ENCODE measurements at places on chromosomes 6 and 20.

GRCh38 chr6:10725716-10726115 lies 2.8 kb downstream of the TMEM14C start:
- no peak for DNase-seq

DNA sequence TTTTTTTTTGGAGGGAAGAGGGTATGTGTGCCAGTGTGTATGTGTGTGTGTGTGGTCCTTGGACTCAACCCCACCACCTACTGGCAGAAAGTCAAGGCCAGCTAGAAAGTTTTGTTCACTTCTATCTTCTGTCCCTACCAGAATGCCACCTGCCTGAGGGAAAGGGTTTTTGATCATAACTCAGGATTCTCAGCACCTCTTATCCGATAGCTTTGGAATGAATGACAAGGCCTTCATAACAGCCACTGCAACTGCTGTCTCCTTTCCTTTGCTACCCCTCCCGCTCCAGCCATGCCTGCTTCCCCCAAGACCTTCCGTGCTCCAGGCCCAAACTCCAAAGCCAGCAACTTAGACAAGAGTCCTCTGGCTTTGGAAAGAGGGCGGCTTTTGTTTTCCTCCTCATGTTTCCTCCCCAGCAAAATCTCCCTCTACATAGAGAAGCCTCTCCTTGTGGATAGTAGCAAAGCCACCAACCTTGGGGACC lies 18.7 kb downstream of the BTN3A1 start:
- DNase-seq, result no peak

GRCh38 chr20:46283426-46284039 lies 24.8 kb downstream of the CDH22 start:
- no peak for DNase-seq

- no peak for DNase-seq
Observed at GRCh38 chr6:12890171-12890790, 173.7 kb downstream of the PHACTR1 start.

- DNase-seq, result no peak
Observed at GRCh38 chr6:91788501-91788900, 1201.6 kb upstream of the MAP3K7 start.

DNA sequence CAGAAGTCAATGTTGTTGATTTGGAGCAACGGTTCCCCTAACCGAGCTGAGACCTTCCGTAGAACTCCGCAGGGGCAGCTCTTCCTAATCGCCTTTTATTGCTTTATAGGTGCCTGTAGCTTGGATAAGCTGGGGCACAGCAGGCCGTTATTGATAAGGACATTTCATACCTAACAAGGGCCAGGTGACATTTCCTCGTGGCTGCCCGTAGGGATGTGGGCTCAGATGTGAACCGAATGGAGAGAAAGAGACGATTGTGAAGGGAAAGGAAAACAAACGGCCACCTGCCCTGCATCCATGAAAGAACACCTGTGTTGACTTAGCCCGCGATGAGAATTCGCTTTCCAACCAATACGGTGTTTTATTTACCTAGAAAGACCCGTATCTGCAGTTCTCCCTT lies 53.3 kb upstream of the DACT2 start:
- no peak for DNase-seq

DNA sequence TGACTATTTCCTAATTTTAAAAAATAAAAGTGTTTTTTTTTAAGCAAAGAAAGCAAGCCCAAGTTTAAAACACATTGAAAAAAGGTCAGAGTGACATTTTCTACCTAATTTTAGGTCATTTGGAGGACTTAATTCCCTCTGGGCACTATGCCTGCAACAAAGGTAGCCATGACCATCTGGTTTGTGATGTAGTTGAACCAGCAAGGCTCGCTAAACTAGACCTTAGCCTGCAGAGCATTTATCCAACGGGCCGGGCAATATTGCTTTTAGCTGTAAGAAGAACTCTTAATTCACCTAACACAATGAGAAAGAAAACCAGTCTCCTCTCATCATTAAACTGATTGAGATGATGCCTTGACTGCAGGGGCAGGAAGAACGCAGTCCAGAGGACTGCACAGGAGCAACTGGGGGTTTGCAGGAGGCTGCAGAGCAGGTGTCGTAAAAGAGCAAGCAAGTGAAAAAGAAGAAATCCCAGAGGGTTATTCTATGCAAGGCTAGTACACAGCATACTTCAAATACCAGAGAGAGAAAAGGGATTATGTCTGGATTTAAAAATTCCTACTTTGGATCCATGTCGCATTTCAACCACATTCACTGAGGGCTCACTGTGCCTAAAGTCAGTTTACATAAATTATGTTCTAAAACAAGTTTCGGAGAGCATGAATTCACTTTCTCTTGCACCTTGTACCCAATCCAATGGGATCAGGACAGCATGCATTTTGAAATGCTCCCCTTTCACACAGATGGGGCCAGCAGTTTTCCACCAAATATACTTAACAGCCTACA lies 12.8 kb downstream of the TRAF3IP2 start:
- DNase-seq, result no peak

DNA sequence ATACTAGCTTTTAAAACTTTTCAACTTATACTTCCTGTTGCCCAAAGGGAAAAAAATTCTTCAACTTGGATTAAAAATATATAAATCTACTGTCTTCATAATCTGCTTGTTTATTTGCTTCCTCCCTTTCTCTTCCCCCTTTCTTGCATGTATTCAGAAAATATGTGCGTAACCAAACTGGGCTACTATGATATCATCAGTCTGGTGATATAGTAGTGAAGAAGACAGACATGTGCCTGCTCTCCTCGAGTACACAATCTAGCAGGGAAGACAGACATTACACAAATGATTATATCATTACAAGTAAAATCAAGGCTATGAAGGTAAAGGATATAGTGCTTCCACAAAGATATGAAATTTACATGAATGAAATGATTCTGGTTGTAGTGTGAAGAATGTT lies 31.0 kb downstream of the IBTK start:
- DNase-seq, result no peak

- no peak for DNase-seq
Observed at GRCh38 chr6:156046268-156046665, 590.6 kb upstream of the NOX3 start.

DNA sequence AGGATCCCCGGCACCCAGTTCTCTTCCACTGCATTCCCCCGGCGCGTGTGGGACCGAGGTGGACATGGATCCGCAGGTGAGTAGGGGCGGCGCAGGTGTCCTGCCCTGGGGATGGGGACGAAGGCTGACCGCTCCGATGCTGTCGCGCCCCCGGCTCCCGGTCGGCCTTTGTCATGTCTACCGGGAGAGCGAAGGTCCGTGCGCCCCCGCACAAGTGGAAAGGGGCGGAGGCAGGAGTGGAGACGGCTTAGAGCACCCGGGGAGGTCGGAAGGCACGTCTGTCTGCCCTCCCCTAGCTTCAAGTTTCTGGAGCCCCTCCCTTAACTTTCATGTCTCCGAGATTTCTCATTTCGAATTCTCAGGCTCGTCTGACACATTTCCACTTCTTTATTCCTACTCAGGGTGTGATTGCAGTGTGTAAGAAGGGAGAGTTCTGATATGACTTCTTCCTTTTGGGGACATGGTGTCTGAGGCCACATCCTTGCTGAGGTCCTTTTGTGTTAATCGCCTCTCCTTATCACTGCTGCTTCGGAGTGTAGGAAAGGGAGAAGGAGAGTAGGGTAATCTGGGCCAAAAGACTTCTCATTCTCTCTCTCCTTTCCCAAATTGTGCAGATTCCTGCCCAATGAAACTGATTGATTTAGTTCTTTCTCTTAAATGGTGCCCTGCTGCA lies 435 bp downstream of the KIFC1 start:
- no peak for DNase-seq

DNA sequence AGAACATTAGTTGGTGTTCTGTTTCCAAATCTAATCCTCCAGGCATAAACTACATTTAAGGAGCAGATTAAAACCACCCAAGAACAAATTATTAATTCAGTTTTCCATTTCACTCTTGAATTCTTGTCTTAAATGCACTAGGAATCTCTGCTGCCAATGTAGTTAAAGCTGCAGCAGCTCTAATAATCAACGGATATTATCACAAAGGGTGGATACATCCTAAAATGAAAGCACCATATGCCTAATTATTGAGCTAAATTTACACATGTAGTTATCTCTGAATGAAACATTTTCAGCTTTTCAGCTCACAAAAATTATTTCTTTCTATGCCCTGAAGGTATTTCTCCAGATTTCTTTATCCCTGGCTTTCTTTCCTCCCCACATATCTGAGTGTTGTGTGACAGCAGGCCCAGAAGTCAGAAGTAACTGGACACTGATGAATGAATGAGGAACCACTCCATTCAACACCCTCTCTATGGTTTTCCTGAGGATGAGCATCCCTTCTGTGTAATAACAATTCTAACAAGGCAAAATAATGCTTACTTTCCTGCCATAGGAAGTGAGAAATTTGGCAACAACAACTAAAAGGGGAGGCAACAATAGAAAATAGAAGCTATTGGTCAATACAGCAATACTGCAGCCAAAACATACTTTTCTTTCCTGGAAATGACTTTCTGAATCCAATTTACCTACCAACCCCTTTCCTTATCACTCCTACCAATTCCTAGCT lies 14.9 kb downstream of the MAN1A1 start:
- no peak for DNase-seq

All from NCI-H1436 (cell line).